ENCODE measurements at places on chromosomes 6 and 20.

DNA sequence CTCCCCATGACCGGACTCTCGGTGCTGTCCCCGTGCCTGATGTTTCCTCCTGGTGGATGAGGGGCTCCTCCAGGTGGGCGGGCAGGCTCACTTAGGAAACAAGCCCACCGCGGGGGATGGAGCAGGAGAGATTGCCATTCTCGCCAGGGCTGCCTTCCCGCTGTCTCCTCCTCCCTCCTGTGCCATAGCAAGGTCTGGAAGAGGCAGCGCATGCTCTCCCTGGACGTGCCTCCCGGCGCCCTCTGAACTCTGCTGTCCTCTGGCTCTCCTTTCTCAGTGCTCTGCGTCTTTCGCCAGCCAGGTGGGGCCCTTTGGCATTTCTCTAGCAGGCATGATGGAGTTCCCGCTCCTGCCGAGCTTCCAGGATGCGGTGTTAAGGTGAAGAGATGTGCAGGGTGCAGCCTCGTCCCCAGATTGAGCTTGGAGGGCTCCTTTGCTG lies 17.4 kb upstream of the NPEPL1 start:
- no peak for DNase-seq

- DNase-seq = no peak
Measured at GRCh38 chr6:94269256-94269655, 849.9 kb upstream of the EPHA7 start.

- DNase-seq = no peak
Measured at GRCh38 chr6:113596387-113597230, 260.5 kb upstream of the MARCKS start.

GRCh38 chr6:157690441-157691210 lies 132.4 kb upstream of the SNX9 start:
- no peak for DNase-seq

- no peak for DNase-seq
Measured at GRCh38 chr6:100177956-100178355, 183.9 kb upstream of the MCHR2 start.

GRCh38 chr6:11120271-11121005 lies 8.9 kb upstream of the ERVFRD-1 start:
- DNase-seq = no peak

DNA sequence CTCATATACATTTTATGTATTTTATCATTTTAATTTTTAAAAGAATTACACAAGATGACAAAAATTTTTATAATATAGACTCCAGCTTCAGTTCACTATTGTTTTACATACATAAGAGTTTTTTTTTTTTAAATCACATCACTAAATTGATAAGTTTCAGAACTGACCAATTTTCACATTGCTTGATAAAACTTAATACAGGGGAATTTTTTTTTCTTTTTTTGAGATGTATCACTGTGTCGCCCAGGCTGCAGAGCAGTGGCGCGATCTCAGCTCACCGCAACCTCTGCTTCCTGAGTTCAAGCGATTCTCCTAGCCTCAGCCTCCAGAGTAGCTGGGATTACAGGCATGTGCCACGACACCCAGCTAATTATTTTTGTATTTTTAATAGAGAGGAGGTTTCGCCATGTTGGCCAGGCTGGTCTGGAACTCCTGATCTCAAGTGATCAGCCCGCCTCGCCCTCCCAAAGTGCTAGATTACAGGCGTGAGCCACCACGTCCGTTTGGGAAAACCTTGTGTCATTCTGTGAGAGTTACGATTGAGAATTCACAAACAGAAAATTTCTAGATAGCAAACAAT lies 36.6 kb upstream of the BTN3A2 start:
- no peak for DNase-seq

GRCh38 chr6:47129129-47129528 lies 87.0 kb upstream of the ADGRF1 start:
- no peak for DNase-seq

DNA sequence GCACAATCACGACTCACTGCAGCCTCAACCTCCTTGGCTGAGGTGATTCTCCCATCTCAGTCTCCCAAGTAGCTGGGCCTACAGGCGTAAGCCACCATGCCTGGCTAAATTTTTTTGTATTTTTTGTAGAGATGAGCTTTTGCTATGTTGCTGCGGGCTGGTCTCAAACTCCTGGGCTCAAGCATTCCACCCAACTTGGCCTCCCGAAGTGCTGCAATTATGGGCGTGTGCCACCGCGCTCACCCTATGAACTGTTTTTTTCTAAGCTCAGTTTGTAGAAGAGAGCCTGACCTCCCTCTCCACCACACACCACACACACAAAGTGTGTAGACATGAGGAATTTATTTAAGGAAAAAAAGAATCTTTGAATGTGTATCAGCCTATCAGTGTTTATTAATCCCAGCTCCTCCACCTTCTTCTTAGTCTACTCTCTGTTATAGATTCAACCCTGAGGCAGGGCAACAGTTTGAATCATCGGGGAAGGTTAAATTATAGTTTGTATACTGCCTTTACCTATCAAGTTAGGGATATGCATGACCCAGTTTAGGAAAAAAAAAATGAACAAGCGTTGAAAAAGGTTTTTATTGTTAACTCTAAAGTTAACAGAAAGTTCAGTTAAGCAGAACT lies 74.1 kb downstream of the PLEKHG1 start:
- no peak for DNase-seq

DNA sequence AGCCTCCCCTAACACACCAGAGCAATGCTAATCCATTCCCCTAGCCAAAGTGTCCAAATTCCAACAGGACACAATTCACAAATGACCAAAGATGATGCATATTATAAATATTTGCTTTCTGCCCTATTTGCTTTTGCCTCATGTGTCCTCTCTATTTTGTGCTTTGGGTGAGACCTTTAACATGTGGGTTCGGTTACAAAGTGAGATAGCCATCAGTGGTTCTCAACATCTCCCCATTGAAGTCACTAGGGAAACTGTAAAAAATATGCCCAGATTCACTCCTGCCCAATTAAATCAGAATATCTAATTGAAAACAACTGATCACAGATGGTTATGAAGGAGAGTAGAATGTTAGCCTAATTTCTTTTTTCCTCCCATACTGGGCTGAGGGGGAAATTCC lies 159.2 kb downstream of the MTFR2 start:
- DNase-seq = no peak

GRCh38 chr6:105482227-105482844 lies 79.5 kb upstream of the PREP start:
- no peak for DNase-seq

DNA sequence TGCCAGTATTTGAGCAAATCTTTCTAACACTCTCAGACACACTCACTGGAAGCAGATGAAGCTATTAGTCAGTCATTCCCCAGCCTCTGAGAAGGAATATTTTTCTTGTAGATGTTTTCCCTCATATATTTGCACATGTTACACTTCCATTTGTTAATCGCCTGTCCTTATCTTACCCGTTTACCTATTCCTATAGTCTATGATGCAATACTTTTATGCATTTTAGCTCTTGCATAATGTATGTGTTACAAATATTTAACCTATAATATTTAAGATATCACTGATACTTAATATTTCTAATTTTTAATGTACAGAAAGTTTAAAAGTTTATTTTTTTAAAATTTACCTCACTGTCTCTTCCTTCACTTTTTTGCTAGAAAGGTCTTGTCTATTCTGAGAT lies 71.9 kb downstream of the PCSK2 start:
- DNase-seq = no peak

DNA sequence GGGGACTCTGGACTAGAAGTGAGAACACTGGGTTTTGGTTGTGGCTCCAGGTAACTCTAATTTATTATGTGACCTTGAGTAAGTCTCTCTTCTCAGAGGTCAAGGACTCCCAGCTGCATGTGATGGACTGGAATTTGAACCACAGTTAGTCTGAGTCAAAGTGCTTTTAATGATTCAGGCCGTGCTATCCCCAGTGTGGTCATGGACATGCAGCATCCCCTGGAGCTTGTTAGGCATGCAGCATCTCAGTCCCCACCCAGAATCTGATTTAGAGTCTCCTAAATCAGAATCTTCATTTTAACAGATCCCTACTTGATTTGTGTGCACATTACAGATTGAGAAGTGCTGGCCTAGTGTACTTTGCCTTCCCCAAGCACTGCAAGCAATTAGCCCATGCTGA lies 74.2 kb downstream of the TOX2 start:
- DNase-seq = no peak

- no peak for DNase-seq
Measured at GRCh38 chr6:148700047-148700715, 46.6 kb upstream of the UST start.

- no peak for DNase-seq
Measured at GRCh38 chr6:40962241-40962640, 76.8 kb downstream of the UNC5CL start.

DNA sequence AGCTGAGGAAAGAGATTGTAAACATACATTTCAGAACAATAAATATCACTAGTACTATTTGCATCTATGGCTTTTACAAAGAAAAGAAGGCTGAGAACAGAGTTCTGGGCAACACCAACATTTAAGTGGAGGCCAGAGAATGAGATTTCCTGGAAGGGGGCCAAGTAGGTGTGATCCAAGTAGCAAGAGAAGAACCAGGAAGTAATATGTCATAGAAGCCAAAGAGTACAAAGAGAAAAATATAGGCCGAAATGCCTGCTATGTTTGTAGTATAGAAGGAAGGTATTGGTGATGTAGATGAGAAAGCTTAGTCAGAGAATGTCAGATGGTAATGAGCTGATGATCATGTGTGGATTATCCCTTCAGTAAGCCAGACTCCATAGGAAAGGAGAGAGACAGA lies 94.5 kb downstream of the PERP start:
- DNase-seq = no peak

GRCh38 chr6:3571250-3571681 lies 114.4 kb upstream of the SLC22A23 start:
- no peak for DNase-seq

DNA sequence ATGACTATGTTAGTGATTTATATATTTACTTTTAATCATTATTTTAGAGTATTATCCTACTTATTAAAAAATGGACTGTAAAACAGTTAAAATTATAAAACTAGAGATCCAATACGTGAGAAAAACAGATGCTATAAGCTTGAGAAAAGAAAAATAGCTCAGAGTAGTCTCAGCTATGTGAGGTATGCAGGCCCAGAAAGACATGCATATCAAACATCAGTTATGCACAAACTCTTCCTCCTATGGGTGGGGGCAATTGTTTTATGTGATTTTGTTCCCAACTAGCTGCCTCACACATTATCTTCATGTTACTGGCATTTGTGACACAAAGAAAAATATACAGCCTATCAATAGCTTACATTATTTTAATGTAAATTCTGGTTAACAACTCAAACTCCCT lies 28.8 kb downstream of the RARS2 start:
- DNase-seq = no peak

DNA sequence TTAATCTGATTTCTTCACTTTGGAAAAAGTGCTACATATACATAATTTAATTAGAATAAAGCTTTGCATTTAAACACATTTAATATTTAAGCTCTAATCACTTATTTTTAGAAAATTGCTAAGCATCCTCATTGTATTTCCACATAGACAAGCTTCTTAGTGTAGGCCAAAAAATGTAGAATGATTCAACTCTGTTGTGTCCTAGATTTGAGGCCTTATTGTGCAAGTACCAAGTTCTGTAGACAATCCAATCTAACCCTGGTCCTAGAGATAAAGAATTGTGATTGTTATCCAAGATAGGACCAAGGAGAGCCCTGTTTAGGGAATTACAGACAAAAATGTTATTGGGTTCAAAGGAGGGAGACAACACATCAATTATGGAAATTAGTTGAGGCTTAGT lies 27.6 kb downstream of the MRAP2 start:
- no peak for DNase-seq

DNA sequence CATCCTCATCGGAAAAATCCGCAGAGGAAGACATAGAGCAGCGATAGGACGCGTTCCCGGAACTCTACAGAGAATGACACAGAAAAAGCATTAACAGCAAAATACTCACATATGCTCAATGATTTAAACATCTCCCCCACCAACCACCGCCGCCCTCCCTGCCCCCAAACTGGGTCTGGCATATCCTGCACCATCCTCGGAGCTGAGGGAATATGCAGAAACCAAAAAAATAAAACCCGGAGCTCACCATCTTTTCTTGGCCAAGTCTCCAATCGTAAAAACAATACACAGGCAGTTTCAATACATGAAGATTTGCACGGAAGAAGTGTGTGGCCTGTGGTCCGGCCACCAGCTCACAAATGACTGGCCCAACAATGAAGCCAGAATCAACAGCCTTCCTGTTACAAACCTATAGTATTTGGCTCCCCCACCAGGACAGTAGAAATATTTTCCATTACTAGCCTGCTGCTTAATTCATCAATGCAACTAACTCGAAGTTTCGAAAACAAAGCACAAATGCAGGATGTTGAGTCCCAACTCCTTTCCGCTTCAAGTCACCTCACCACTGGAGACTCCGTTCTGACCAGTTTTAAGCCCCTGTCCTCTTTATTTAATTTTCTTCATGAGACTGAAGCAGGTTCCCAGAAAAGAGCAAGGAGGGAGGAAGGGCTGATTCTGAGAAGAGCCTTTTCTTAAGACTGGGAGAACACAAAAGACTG lies 103.2 kb upstream of the BEND6 start:
- no peak for DNase-seq

DNA sequence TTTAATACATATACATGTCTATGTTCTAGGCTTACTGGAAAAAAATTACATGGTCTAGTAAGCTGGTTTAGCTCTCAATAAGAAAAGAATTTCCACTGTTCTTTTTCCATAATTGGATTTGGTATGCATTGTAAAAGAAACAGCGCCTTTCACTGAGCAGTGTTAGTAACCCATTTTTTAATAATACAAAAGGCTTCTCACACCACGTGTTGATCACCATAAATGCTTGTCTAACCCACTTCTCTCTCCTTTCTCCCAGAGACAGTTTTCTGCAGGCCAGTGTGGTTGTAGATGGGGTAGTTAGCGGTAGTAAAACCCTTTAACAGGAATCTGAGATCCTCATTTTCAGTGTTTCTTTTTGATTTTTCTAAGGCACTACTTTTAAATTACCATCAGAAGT lies 348.7 kb upstream of the MANEA start:
- DNase-seq = no peak
